ENCODE measurements at places on chromosomes 7 and 10.

DNA sequence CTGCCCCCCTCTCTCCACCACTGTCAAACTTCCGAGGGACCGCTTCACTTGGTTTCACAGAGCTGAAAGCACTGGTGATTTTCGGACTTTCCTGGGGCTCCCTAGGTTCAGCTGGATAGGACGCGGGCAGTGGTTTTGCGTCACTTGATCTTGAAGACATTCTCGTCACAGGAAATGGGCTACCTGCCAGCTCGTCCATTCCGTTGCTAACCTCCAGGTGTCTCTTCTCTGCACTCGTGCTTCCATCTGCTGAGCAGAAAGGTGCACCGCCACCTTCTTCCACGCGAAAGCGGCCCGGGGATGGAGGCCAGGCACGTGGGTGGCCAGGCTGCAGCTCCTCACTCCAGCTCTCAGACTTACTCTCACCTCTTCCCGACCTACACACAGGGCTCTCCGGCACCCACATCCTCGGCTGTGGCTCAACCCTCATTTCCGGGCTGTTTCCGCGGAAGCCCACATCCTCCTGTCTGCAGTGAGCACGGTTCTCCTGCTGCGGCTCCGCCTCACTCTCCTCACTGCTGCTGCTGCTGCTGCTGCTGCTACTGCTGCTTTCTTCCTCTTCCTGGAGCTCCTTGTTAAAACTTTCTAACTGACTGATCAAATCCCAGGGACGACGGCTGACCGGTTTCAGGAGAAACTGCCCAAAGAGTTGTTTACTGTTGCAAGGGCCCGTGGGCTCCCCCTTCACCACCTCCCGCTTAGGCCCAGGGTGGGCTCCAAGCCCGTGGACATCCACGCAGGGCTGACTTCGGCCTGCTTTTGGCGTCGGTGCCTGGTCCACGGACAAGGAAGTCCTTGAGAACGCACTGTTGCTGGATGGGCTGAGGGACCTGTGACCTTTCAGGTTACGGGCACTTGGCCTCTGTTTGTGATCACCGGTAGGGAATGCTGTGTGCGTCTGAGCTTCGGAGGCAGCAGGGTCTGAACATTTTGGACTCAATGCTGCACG, 32.1 kb downstream of the JCAD start:
- DNase-seq, result no peak

DNA sequence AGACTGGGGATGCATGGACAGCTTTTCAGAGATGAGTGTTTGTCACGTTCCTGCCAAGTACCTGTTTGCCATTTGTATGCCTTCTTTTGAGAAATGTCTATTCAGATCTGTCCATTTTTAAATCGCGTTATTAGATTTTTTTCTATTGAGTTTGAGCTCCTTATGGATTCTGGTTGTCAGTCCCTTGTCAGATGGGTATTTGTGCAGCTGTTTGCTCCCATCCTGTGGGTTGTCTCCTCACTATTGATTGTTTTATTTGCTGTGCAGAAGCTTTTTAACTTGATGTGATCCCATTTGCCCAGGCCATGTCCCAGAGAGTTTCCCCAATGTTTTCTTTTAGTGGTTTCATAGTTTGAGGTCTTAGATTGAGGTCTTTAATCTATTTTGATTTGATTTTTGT, 5.5 kb upstream of the PRKAR1B start:
- DNase-seq, result no peak

DNA sequence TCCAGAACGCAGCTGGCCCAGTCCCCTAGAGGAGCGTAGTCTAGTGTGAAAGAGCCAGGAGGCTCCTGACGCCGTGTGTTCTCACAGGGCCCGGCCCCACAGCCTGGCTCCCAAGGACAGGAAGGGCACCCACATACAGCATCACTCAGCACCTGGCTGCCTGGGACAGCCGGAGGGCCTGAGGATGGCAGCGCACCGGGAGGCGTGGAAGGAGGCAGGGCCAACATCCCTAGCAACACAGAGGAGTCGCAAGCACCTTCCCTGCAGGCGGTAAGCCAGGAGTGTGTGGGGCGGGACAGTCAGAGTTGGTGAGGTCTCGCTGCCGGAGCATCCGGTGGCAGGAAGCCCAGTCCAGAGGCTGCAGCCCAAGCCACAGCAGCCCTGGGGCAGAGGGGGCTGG, 125.8 kb downstream of the MAD1L1 start:
- DNase-seq, result no peak

GRCh38 chr7:26655781-26656180, 208.6 kb downstream of the SKAP2 start:
- no peak for DNase-seq

DNA sequence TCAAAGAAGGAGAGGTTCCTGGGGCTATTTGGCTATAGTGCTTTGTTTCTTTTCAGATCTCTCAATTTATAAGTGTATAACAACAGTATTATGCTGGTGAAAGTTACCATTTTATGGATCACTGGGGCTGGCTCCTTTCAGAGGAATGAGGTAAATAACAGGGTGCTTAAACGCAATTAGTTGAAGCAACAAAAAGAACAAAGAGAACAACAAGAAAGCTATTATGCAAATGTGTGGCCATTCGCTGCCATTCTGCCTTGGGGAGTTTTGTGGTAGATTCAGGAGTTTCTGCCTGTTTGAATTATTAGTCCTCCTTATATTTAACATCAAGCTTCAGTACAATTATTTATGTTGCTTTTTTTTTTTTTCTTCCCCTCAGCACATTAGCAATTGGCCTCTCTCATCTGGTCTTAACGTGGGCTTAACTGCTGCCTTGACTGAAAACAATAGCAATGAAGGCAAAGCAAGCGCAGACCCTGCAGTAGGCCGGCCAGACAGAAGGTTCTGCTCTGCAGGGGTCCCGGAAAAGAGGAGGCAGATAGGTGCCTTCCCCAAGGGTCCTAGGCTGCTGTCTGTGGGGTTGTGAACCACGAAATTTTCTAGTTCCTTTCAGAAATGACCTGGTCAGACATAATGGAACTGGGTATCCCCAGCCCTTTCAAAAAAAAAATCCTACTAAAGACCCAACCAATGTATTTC, 339.9 kb upstream of the PODXL start:
- no peak for DNase-seq

- DNase-seq, result no peak
Observed at GRCh38 chr10:58385784-58386112, 538 bp downstream of the TFAM start.

DNA sequence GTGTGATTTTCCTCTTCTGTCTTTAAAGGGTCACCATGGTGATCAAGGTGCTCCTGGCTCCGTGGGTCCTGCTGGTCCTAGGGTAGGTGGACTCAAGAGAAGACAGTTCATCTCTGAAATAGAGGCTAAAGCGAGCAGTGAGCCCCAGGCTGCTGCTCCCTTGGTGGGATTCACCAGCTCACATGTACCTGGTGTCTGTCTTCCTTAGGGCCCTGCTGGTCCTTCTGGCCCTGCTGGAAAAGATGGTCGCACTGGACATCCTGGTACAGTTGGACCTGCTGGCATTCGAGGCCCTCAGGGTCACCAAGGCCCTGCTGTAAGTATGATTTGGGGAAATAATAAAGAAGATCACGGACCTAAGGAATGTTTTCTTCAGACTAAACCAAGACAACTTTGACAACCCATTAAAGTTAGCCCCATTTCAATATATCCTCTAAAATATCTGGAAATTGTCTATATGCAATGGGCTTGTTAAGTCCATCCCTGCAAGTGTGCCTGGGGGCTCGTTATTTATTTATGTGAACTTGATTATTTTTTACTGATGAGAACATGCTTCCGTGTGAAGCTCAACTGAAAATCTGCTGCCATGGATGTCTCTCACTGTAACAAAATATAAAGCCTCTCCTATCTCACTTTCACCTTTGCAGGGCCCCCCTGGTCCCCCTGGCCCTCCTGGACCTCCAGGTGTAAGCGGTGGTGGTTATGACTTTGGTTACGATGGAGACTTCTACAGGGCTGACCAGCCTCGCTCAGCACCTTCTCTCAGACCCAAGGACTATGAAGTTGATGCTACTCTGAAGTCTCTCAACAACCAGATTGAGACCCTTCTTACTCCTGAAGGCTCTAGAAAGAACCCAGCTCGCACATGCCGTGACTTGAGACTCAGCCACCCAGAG, 32.5 kb downstream of the COL1A2 start:
- no peak for DNase-seq

DNA sequence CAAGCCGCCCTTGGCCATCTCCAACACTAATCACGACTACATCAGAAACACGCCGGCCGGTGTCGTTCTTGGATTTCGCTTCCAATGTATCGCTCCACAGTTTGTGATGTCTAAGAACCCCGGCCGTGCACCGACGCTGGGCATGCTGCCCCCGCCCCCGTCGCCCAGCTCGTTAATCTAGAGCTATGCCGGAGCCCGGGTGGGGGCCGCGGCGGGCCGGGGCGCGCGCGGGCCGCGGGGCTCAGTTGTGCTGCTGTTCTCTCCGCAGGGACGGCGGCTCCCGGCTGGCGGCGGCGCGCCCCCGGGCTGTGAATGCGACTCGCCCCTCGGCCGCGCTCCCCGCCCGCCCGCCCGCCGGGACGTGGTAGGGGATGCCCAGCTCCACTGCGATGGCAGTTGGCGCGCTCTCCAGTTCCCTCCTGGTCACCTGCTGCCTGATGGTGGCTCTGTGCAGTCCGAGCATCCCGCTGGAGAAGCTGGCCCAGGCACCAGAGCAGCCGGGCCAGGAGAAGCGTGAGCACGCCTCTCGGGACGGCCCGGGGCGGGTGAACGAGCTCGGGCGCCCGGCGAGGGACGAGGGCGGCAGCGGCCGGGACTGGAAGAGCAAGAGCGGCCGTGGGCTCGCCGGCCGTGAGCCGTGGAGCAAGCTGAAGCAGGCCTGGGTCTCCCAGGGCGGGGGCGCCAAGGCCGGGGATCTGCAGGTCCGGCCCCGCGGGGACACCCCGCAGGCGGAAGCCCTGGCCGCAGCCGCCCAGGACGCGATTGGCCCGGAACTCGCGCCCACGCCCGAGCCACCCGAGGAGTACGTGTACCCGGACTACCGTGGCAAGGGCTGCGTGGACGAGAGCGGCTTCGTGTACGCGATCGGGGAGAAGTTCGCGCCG, 1.9 kb downstream of the VWC2 start:
- DNase-seq, result no peak

DNA sequence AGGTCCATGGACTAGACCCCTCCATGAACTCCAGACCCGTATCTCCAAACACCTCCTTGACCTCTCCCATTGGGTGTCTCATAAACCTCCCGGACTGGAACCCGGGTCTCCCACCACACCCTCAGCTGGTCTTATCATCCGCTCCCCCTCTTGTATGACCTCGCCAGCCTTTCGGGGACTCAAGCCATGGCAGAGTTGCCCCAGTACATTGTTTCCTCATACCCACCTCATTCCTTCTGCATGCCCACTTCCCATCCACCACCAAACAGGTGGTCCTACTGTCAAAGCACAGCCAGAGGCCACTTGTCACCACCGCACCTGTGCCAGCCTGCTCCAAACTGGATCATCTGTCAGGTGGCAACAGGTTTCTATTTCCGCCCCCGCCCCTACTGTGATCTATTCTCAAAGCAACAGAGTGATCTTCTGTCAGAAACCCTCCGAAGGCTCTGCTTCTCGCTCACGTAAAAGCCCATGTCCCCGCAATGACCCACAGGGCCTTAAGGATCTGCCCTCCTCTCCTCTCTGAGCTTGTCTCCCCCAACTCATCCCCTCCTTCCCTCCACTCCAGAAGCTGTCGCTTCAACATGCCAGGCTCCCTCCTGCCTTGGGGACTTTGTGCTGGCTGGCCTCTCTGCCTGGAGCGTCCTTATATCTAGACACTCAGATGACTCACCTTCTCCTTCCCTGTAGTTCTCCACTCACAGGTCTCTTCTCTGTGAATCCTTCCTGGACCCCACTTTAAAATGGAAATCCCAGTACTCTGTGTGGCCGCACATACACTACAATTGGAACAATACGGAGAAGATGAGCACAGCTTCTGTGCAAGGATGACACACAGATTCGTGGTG, 22.8 kb upstream of the PRKAG2 start:
- no peak for DNase-seq

GRCh38 chr7:135245226-135246190, 11.9 kb downstream of the STRA8 start:
- DNase-seq, result no peak

GRCh38 chr7:50207686-50208255, 96.7 kb upstream of the IKZF1 start:
- DNase-seq, result no peak

DNA sequence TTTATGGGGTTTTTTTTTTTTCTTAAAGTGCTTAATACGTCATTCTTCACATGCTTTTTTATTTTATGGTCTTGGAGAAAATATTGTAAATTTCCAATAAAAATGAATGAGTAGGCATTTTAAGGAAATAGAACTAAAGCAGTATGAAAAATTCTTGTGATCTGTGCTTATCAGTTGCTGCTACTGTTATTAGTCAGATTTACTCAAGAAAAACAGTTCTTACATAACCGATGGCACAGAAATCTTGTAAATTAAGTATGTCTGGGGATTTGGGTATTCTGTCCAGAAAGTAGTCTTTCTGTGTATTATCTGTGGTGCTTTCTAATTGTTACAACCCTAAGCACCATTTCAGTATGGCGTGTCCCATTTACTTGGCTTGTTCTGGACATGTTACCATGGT, 64.7 kb downstream of the LRGUK start:
- DNase-seq, result no peak

GRCh38 chr7:34396437-34397064, 261.5 kb upstream of the NPSR1 start:
- no peak for DNase-seq

DNA sequence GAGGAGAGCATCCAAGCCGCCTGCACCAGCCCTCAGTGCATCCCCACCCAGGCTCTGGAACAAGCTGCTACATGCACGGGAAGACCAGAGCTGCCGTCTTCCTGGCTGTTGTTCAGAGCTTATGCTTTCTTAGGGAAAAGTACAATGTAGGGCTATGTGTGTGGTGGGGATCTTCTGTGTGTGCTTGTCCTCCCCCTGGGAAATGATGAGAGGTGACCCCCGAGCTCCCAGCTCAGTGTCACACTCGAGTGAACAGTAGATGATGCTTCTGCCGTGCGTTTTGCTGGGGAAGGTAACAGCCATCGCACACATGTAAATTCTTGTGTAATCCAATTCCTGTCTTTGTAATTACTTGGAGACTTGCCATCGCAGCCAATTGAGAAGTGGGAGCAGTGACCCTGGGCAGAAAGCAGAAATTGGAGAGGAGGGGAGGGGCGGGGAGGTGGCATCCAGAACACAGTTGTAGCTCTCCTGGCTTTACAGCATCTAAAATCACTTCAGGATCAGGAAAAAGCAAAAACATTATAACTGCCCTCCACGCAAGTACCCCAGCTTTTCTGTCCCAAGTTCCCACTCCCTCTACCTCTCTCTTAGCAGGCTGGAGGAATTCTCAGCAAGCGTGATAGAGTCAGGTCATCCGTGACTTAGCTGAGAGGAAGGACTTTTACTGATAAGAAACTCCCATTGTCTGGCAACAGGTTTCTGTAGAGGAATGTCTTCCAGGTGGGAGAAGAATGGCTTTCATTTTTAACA, 149.6 kb downstream of the TCF7L2 start:
- no peak for DNase-seq

- no peak for DNase-seq
Observed at GRCh38 chr10:31073996-31074721, 42.5 kb upstream of the ZNF438 start.

GRCh38 chr10:110530131-110530831, 32.6 kb downstream of the DUSP5 start:
- DNase-seq, result no peak
